ENCODE measurements at places on chromosomes 5 and 9. TPM values are rescaled to one million over a fixed set of nuclear protein-coding genes. Genes with fewer than 3 reads are reported as not detected.

- peak; percentile 91 for DNase-seq
Measured at GRCh38 chr9:34179213-34180136, 632 bp downstream of the UBAP1 start.

Gene PHYKPL
- total RNA-seq = 28.9 TPM

GRCh38 chr5:69334793-69335268 is 2.2 kb upstream of the CCDC125 start:
- DNase-seq = peak; percentile 91

DNA sequence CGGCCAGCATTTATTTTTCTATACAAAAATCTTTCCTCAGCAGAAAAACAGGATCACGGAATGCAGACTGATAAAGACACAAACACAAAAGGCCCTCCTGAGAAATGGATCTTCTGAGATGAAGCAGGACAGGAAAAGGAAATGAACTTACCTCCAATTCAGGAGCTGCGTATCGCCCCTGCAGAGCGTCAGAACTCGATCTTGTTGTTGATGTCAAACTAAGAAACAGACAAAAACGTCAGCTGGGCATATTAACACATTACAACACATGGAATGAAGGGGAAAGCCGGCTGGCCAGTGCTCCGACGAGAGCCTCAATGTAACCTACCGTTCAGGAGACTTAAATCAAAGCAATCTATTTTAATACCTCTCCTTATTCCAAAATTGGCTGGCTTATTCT is 105.1 kb downstream of the SERINC5 start:
- DNase-seq = no peak

DNA sequence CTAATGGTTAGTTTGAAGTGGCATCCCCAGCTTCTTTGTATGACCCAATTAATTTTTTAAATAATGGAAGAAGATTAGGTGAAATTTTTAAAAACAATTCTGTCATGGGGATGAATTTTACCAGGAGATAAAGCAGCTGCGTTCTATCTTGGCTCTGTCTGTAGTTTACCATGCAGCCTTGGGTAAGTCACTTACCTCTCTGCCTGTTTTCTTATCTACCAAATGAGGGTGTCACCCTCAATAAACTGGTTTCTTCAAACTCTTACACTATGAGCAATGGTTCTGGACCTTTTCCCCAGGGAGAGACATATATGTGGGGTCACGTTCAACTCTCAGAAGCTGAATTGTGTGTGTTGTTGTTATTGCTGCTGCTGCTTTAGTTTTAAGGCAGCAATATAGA is 71.7 kb downstream of the TEX10 start:
- DNase-seq = no peak

Gene IL13
- total RNA-seq = not detected

Gene TRAF1
- total RNA-seq = 0.38 TPM
